Esophagus muscularis mucosa (tissue), 4 donors: ENCODE measurements at places on chromosomes 13 and 19. TPM values are rescaled to one million over a fixed set of nuclear protein-coding genes. Genes with fewer than 3 reads are reported as not detected.

PGLYRP2 gene
- not detected for total RNA-seq

HSPB6 gene
- total RNA-seq = 64.4 TPM

CDX2 gene
- total RNA-seq = 0.17 TPM

GRCh38 chr13:87052731-87053130, 618.4 kb upstream of the SLITRK5 start:
- no peak for DNase-seq
